Stimulated activated CD4-positive, alpha-beta T cell treated with anti-CD3 and anti-CD28 coated beads, TNF-alpha, amount 100 ng/mL, for 1 hour (primary cell): ENCODE measurements at places on chromosomes 6 and 20.

DNA sequence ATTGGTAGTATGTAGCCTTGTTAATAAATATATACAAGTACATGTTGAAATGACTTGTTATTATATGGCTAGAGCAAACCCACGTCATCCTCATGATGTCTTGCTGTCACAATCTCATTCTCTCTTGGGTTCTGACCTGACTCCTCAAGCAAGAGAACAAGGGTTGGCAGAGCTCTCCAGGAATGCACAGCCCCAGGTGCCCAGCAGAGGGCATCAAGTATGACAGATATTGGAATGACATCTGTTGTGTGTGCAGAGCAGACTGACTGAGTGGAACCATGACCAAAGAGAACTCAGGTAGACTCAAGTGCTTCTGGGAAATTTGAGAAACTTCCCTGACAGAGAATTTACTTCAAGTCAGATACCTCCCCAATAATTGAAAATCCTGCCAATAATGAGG, 90.6 kb downstream of the PAX1 start:
- no peak for DNase-seq

DNA sequence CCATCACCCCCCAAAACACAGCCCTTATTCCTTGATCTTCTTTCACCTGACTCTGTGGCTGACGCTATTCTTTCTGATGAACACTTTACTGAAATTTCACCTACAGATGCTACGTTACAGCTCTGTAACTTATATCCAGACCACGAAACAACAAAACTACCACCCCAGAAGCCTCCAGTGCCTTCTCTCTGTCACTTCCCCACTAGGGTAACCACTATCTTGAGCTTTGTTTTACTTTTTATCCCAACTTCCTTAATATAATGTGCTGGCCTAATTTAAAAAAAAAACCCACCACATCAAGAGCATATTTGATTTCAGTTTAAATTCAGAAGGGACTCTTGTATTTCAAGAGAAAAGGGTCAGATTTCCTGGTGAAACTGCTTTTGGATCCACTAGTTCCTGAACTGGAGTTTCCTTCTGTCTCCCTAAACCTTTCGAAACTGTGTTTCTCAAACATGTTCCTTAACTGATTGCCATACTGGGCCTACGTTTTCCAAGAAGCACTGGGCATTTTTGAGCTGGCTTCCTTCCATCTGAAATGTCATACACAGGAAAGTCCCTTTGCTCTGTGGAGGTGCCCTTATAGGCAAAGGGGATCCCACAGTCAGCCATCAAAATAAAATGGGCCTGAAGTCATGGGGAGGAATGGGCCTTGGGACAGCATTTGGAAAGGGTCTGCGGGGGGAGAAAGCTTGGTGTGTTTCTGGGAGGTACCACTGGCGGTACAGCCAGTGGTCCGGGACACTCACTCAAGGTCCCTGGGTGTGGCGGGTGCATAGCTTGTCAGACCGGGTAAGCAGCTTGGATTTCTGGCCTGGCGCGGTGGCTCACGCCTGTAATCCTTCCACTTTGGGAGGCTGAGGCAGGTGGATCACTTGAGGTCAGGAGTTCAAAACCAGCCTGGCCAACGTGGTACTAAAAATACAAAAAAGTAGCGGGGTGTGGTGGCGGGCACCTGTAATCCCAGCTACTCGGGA, 25.8 kb upstream of the RTF2 start:
- no peak for DNase-seq

DNA sequence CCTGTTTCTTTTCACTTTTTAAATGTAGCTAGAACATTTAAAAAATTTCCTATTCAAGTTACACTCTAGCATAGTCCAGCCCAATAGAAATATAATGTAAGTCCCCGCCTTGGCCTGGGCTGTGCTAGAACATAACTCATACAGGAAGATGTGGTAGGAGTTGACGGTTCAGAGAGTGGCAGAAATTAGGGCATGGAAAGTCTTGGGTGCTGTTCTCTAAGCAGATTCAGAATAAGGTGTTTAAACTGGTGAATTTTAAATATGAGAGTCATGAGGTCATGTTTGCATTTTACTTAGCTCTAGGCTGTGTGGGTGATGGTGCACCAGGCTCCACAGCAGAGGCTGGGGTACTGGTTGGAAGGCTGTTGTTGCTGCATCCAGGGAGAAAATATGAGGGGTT, 256.5 kb downstream of the FARS2 start:
- no peak for DNase-seq

GRCh38 chr20:40265825-40266533, 423.1 kb downstream of the MAFB start:
- DNase-seq = no peak

DNA sequence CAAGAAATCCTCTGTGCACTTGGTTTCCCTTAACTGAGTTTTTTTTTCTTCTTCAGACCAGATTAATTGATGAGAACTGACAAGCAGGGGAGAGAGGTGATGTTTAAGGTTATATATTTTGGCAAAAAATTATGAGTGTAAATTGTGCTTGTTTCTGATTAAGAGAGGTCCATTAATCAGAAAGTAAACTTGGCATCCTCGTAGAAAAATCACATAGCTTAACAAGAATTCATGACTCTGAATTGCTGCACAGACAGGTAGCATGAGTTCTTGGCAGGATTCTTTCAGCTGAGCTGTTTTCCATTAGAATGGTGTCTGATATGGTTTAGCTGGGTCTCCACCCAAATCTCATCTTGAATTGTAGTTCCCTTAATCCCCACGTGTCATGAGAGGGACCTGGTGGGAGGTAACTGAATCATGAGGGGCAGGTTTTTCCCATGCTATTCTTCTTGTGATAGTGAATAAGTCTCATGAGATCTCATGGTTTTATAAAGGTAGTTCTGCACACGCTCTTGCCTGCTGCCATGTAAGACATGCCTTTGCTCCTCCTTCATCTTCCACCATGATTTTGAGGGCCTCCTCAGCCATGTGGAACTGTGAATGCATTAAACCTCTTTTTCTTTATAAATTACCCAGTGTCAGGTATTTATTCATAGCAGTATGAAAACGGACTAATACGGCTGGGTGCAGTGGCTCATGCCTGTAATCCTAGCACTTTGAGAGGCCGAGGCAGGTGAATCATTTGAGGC, 34.2 kb upstream of the DDR1 start:
- DNase-seq = no peak

DNA sequence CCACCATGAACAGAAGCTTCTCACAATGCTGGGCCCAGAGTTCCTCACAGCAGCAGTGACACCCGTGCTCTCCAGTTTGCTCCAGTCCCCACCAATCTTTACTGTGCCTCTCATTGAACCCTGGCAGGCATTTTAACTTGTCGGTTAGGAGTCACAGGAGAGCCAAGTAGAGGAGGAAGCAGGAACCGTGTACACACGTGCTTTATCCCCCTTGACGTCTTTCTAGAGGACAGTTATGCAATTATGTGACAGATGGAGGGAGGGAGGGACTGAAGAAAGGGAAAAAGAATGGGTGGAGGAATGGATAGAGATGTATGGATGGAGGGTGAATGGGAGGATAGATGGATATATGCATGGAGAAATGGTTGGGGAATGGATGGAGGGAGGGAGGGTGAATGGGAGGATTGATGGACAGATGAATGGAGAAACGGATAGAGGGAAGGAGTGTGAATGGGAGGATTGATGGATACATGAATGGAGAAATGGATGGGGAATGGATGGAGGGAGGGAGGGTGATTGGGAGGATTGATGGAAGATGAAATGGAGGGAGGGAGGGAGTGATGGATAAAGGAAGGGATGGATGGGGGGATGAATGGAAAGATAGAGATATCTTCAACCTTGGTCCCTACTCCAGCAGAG, 26.0 kb downstream of the RBM38 start:
- DNase-seq = no peak

DNA sequence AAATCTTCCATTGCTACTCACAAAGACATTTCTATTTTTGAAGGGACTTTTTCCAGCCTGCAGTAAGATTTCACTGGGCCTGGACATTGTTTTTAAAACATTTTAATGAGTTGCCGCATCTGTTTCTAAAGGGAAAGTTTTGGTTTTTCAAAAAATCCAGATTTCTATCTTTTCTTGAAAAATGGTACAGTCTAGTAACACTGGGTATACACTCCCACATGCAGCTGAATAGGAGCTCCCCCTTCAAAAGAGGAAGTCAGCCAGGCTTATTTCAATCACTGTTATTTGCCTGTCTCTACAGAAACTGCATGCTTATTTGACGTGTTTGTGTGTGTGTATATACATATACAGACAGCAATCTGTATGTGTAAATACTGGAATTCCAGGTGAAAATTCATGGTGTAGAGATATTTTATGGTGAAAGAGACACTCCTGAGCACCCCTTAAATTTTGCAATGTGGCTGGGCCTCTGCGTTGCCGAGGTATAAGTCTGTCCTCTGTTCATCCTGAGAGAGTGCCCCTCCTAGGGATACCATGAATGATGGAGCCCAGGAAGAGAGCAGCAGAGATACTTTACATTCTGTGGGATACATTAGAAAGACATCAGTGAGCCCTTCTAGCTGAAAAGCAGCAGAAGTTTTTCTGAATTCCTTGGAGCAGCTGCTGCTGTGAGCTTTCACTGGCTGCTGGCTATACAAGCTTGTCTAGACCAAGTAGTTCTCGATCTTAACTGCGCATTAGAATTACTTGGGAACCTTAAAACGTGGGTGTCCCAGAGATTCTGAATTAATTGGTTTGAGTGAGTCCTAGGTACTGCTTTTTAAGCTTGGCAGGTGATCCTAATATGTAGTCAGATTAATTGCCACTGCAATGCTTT, 12.0 kb upstream of the ABRACL start:
- no peak for DNase-seq

GRCh38 chr6:135811170-135811569, 40.3 kb upstream of the PDE7B start:
- no peak for DNase-seq

GRCh38 chr20:16556301-16556700, 16.9 kb downstream of the KIF16B start:
- DNase-seq = no peak

GRCh38 chr20:2065099-2065498, 36.5 kb upstream of the STK35 start:
- no peak for DNase-seq

DNA sequence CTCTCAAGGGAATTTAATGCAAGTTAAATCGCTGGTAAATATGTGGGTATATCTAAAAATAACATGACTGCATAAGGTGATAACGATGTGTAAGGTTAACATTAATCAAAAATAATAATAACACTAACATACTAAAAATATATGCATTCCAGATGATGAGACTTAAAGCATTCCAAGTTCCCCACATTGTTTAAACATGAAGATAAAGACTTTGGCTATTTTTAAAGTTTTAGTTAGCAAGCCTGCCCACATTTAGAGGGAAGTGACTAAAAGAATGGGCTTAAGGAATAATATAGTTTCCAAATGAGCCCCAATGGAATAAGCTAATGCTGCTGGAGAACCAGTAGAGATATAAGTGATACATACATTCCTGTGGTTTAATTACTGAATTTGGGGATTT, 941.3 kb downstream of the TBC1D32 start:
- DNase-seq = no peak

DNA sequence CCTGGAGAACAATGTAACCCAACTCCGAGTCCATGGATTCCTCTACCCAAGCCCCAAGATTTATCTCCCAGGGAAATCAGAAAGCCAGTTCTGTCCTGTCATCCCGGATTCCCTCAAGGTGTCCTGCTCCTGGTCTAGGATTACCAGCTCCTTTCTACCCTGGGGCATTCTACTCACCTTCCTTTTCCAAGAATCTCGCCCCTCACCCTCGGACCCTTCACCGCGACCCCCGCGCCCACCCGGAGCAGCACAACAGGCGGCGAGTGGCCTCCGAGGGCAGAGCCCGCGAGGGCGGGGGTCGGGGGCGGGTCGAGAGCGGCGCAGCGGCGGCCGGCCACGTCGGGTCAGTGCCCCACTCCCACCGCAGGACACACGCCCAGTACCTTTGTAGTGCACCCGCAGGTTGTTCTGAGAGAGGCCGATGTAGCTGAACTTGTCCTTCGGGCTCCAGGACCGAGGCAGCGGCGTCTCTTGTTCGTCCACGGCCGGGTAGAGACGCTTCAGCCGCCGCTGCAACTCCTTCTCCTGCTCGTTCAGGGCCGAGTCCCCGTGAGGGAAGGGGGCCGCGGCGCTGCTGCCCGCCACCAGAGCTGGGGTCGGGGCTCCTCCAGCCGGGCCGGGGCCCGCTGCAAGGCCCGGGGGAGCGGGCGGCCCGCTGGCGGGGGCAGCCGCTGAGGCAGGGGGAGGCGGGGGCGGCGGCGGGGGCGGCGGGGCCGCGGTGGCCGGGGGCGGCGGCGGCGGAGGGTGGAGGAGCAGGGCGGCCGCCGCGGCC, 897 bp downstream of the RANBP9 start:
- DNase-seq = no peak

GRCh38 chr20:37072293-37073196, 23.3 kb downstream of the RBL1 start:
- no peak for DNase-seq

DNA sequence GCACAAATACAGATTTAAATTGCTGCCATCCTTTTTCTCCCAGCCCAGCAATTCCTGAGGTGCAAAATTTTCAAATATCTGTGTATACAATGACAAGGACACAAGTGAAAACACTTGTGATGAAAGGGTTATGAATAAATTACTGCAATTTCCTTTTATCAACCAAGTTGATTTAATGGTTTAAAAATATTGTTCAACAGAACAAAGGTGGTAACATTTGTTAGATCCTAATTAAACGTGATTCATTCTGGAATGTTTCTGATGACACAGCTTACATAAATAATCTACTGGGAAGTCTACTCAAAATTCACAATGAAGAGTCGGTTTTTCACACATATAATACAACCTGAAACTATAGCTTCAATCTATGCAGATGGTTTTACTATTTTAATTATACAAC, 17.1 kb downstream of the B4GALT5 start:
- DNase-seq = no peak

DNA sequence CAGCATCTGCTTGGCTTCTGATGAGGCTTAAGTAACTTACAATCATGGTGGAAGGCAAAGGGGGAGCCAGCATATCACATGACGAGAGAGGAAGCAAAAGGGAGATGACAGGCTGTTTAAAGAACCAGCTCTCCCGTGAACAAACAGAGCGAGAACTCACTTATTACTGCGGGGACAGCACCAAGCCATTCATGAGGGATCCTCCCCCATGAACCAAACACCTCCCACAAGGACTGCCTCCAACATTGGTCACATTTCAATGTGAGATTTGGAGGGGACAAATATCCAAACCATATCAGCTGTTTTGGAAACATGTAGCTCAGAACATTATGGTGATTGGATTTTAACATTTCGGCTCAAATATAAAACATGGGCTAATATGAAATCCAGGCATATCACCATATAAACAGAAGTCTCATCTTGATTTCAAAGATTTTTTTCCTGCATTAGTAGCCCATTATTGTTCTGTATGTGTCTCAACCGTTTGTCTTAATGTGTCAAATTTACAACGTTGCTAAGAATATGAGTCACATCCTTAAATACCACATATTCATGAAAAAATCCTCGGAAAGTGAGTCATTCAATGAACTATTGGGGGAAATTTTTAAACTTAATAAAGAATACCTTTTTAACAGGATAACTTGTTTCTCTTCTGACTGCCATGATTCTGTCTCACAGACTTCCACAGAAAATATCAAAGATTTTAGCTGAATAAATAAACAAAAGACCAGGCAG, 894.3 kb downstream of the TFAP2A start:
- no peak for DNase-seq
